ENCODE measurements at places on chromosomes 3 and 15. TPM values are rescaled to one million over a fixed set of nuclear protein-coding genes. Genes with fewer than 3 reads are reported as not detected.

DNA sequence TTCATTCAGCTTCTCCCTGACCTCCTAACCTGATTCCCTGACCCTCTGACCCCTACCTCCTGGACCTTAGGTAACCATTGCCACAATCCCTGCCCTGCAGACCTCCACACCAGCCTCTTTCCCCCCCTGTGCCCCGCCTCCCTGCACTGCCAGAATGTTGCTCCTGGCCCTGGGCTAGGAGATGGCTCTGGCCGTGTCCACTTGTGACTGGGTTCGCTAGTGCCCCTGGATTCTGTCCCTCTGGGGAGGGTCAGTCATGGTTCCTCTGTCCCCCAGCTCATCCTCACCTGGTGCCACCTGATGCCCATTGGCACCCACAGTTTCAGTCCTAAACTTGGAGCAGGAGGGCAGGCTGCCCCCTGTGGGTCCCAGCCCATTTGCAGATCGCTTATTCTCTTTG, 56.2 kb upstream of the PRR23E start:
- DNase-seq = no peak

DNA sequence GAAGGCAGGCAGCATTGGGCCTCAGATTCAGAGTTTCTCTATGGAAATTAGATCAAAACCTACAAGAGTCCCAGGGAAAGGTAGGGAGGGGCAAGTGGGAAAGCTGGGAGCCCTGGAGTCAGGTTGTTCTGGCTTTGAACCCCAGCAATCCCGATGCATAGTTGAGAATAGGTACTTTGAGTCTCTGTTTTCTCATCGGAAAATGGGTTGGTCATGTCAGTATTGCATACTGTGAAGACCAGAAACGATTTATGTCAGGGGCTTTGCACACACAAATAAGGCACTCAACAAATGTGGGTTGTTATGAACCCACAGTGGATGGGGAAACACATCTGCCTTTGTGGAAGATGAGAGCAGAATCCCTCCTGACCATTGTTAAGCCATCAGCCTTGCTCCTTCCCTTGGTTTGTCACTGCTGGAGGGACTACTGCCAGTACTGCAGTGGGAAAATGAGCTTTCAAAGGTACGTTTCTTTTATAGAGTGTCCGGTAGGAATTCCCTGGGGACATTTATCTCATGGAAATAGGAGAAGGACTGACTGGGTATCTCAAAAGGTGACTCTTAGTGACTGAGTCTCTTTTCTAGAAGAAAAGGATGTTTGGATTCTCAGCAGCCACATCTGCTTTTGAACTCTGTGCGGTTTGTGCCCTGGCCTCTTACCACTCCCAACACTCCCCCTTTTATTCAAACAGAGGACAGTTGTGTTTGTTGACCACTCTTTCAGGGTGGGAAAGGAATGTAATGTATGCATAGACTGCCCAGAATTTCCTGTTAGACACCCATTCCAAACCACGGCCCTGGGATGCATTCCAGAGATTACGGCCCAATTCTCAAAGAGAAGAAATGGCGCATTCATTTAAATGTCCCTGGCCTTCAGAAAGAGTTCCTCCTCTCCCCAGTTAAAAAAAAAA, 54.6 kb upstream of the VILL start:
- DNase-seq = no peak

DNA sequence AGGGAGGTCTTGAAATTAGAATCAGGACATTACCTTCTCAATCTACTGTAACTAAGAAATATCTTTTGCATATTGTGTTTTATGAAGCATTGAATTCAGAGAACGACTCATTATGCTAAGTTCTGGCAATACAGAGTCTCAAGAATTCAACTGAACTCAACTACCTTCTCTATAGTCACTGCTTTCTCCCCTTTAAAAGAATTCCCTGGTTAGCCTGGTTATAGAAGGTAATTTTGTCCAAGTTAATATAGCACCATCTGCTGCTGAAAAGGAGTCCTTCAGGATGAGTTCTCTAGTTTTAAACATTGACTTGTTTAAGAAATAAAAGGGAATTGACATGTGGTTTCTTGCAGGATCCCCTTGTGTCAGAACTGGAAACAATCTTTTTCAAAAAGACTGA, 60.2 kb downstream of the IL16 start:
- no peak for DNase-seq

DNA sequence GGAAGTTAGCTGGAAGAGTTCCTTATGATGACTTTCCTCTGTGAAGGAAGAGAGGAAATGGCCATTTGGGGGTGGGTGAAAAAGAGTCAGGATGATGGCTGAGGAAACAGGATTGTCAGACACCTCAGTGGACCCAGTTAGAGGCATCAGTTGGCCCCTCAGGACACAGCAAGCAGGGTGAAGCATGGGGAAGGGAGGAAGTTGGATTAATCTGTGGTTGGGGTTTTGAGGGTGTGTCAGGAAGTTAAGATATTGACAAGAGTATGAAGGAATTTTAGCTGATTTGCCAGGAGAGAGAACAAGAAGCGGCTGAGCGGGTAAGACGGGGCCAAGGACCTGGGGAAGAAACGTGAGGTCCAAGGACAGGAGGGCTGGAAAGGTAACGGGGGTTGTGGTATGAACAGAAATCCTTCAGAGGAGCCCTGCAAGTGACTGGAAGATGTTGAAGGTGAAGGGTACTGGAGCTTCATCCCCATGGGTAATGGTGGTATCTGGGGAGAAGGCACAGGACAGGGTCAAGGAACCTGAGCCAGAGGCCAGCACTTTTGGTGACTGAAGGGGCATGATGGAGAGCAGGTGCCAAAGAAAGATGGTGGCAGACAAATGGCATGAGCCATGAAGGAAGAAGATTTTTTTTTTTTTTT, 2.7 kb downstream of the UQCC5 start:
- no peak for DNase-seq

- DNase-seq = no peak
Observed at GRCh38 chr3:175746308-175746707, 887.2 kb downstream of the NAALADL2 start.

DNA sequence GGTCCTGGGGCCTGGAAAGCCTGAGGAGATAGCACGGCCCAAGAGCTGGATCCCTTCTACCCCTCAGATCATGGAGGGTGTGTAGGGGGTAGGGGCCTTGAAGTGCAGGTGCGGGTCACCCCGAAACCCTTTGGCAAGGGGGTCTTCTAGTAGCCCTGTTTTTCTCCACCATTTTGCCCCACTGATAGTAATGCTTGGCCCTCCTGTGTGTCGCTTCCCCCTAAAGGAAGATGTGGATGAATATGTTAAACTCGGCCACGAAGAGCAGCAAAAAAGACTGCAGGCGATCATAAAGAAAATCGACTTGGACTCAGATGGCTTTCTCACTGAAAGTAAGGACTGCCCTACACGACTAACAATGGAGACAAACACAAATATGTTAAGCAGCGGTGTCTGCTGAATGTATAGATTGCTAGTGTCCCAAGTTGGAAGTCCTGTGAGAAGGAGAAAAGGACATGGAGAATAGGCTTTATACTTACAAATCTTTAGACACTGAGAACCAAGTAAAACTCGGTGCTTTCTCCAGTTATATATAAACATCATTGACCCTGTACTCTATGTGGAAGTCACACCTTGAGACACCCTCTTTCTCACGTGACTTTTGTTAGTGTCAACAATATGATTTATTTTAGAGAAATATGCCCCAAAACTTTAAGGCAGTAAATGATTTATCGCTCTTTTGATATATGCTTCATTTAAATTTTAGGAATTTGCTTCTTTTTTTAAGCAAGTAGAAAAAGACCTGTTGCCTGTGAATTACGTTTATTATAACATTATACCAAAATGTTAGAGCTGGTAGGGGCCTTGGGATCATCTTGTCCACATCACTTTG, 802 bp downstream of the RCN2 start:
- DNase-seq = no peak

DNA sequence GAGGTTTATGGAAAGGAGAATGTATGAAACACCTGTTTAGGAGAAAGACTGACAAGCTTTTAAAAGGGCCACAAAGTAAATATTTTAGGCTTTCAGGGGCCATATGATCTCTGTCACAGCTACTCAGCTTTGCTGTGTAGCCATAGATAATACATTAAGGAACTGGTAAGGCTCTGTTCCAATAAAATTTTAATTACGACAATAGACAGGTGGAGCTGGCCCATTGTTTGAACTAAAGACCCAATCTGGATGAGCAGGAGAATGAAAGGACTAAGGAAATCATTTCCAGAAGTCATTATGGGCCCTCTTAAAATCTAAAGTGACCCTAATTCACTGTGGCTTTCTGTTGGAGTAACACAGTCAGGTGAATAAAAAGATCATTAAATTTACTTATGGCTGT, 48.5 kb upstream of the SLC12A8 start:
- DNase-seq = no peak

GRCh38 chr15:95492388-95493070, 838.0 kb upstream of the NR2F2 start:
- DNase-seq = no peak

Gene CFAP91
- total RNA-seq = 2.2 TPM

GRCh38 chr15:84657748-84658079, 285 bp downstream of the NMB start:
- no peak for DNase-seq

Gene IQCH
- total RNA-seq = 1.9 TPM

DNA sequence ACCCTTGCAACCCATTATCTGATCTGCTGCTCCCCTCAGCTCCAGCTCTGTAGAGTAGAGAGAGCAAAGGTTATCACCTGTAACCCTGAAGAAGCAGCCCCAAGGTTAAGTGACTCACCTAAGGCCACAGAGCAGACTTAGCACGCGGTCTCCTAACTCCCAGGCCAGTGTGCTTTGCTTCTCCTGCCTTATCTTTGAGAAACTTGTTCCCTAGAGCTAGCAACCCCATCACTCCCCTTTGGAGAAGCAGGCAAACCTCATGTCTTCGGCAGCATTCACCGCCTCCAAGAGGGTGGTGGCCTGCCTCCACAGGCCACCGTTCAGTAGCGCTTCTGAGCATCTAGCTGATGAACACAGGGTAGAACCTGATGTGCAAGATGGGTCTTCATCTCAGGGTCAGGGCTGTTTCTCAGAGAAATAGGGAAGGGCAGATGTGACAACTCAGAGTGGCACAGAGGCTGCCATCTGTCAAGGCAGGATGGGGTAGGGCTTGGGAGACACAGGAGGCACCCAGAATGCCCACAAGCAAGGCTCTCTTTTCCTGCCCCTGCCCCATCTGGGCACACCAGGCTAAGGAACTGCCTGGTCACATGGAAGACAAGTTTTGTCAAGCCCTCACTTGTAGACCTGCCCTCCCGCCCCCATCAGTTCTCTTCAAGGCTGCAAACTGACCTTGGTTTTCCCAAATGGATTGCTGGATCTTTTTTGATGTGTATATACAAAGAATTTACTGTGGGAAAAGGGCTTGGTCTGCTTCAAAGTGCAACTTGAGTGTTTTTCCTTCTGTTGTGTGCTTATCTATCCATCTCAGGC, 34.9 kb upstream of the CLK3 start:
- no peak for DNase-seq

- no peak for DNase-seq
Observed at GRCh38 chr3:14210843-14211594, 32.4 kb downstream of the LSM3 start.

Gene CP
- total RNA-seq = 1.1 TPM

GRCh38 chr15:100515758-100516157, 13.0 kb downstream of the CERS3 start:
- no peak for DNase-seq

GRCh38 chr3:34504366-34504765, 705.9 kb downstream of the PDCD6IP start:
- no peak for DNase-seq

DNA sequence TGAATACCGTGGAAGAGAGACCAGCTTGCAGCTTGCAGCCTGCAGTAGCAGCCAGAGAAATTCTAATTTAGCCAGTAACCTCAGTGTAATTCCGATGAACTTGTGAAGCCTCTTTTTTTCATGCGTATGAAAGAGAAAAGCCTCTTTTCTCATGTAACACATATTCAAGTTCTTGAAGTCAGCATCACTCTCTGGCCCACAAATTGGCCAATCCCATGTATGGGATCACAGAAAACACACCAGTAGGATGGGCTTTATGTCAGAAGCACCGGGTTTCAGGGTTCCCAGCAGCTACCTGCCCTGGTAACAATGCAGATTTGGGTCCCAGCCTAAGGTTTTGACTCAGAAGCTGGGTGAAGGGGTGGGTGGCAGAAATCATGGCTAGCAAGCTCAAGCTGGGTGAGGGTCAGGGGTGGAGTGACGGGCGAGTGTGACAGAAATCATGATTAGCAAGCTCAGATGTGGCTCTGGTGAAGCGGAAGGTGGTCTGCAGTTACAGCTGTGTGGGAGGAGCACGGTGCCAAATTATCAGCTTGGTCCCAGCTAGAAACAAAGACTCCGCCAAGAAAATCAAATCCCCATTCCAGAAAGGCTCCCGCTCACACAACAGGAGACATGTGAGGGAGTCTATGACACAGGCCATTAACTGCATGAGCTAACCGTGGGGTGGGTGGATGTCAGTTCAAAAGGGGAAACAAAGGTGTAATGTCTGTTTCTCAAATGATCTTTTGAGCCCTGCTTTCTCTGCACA, 86.6 kb downstream of the SNRK start:
- no peak for DNase-seq

DNA sequence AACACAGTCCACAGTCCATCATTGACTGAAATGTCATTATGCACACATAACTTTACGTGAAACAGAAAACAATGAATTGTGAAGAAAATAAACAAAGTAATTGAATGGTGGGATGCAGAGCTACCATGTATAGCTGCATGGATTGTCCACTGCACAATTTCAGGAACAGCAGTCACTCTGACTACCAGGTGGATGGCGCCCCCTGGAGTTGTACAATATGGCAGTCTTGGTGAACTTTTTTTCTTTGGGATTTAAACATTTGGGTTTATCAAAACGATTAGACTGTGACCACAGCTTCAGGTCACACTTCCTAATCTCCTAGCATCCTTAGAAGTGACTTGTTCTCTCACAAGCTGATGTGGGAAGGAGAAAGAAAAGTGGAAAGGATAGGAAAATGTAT, 48.9 kb upstream of the TCF12 start:
- peak; percentile 45 for DNase-seq

Gene CPA3
- total RNA-seq = not detected

All from WTC11 (cell line).